Bronchial smooth muscle cell (primary cell): ENCODE measurements at places on chromosomes 2 and 18. TPM values are rescaled to one million over a fixed set of nuclear protein-coding genes. Genes with fewer than 3 reads are reported as not detected.

Gene RUFY4
- total RNA-seq, result not detected in 2 replicates

Gene ARHGAP15
- total RNA-seq, result not detected in 2 replicates

Gene VIT
- 1.3 and 10.0 TPM in 2 replicates for total RNA-seq

Gene TGFA
- 0.09 TPM in 1 of 2 replicates, not detected in the other for total RNA-seq

Gene CFAP53
- total RNA-seq, result 0.47 and 0.77 TPM in 2 replicates

Gene RNF149
- total RNA-seq, result 37.8 and 42.1 TPM in 2 replicates

Gene RFTN2
- 3.6 and 15.1 TPM in 2 replicates for total RNA-seq

Gene SNORC
- 0.52 and 0.79 TPM in 2 replicates for total RNA-seq

Gene TMEM178A
- total RNA-seq, result 0.69 and 2.7 TPM in 2 replicates

Gene PROM2
- total RNA-seq, result 1.1 and 4.1 TPM in 2 replicates

Gene TUBA3D
- total RNA-seq, result not detected in 2 replicates

Gene SERPINB8
- total RNA-seq, result 5.8 and 8.8 TPM in 2 replicates

Gene CRIM1
- 63.9 and 74.7 TPM in 2 replicates for total RNA-seq

Gene TMEM131
- 20.9 and 21.8 TPM in 2 replicates for total RNA-seq

Gene ZC3H6
- total RNA-seq, result 2.5 and 4.3 TPM in 2 replicates

Gene POTEJ
- not detected in 2 replicates for total RNA-seq

Gene UGT1A8
- not detected in 2 replicates for total RNA-seq

Gene SCG2
- 0.09 and 0.63 TPM in 2 replicates for total RNA-seq

Gene GCG
- not detected in 2 replicates for total RNA-seq
